ELF-1 (cell line): ENCODE measurements at places on chromosomes 7 and 10.

- no peak for DNase-seq
Observed at GRCh38 chr10:59907537-59907917, 1.2 kb upstream of the CCDC6 start.

- DNase-seq = no peak
Observed at GRCh38 chr10:131898061-131898460, 2.7 kb upstream of the PPP2R2D start.

DNA sequence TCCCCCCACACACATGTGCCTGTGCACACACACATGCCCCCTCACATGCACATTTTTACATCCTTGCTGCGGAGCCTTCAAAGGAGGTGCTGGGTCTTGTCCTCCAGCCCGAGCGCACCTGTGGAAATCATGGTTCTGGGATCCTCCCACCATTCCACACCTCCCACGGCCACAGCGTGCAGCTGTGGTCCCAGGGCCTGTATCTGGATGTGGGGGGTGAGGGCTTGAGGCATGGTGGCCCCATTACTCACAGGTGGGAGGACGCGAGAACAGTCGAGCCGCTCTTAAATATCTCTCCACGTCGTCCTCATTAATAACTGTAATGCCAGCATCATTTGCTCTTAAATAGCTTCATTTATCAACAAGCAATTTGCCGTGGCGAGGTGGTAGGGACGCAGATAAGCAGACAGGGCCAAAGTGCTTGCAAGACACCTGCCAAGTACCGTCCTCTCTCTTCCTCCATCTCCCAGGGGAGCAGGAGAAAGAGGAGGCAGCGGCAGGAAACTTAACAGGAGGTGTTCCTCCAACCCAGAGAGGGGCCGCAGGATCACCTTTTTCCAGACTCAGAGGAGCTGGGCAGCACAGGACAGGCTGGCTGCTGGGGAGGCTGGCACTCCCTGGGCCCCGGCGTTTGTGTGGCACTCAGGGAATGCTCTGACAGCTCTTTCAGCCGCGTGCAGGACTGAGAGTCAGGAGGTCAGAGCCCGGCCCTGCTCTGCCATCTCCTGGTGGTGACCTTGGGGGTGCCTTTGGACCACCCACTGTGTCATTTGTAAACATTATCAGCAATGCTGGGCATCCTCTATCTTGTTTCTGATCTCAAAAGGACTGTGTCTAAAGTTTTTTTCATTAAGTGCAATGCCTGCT lies 87.4 kb downstream of the CDH23 start:
- no peak for DNase-seq

- DNase-seq = peak; percentile 46
Observed at GRCh38 chr7:116525298-116525912, 569 bp downstream of the CAV1 start.

GRCh38 chr10:48813291-48813690 lies 126.3 kb downstream of the LRRC18 start:
- DNase-seq = no peak

- DNase-seq = no peak
Observed at GRCh38 chr10:87761892-87762291, 56.1 kb downstream of the ATAD1 start.

- no peak for DNase-seq
Observed at GRCh38 chr7:48741545-48741944, 182.8 kb upstream of the CDC14C start.

GRCh38 chr10:44671319-44671718 lies 239.8 kb upstream of the TMEM72 start:
- no peak for DNase-seq

GRCh38 chr7:12802070-12802469 lies 114.6 kb downstream of the ARL4A start:
- DNase-seq = peak; percentile 13

- DNase-seq = no peak
Observed at GRCh38 chr7:129536323-129536722, 34.0 kb downstream of the SMKR1 start.

DNA sequence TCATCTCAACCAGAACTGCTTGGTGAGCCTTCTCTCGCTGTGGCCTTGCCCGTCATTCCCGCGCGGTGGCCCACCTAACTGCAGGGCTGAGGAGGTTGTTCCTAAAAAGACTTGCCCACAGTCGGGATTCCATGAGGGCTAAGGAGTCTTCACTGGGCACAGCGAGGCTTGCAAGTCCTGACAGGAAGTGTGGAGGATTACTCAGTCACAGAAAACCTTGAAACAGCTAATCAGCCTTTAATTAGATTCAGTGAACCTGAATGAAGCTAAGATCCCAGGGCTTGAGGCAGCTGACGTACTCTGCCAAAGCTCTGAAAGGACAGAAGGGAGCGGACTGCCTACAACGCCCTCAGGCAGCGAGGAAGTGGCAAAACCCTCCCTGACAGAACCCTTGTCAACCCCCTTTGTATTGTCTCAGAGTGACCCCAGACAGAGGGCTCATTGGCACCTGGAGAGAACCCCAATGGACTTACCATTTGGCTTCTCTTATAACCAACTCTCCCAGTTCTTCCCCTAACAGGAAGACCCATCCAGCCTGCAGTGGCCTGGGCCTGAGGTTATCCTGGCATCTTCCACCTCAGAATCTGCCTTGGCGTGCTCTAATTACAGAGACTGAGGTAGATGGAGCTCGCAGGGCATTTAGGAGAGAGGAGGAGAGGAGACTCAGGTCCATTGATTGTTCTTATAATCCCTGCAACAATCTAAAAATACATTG lies 2.5 kb upstream of the LAMB4 start:
- peak; percentile 64 for DNase-seq

- DNase-seq = no peak
Observed at GRCh38 chr7:121305109-121305508, 23.7 kb upstream of the WNT16 start.

GRCh38 chr7:83388436-83388835 lies 225.8 kb upstream of the PCLO start:
- no peak for DNase-seq

- DNase-seq = no peak
Observed at GRCh38 chr10:63375859-63376258, 89.9 kb downstream of the JMJD1C start.

- DNase-seq = no peak
Observed at GRCh38 chr10:77333610-77334340, 303.8 kb downstream of the KCNMA1 start.

- peak; percentile 83 for DNase-seq
Observed at GRCh38 chr10:15106352-15107013, 9.3 kb downstream of the RPP38 start.

DNA sequence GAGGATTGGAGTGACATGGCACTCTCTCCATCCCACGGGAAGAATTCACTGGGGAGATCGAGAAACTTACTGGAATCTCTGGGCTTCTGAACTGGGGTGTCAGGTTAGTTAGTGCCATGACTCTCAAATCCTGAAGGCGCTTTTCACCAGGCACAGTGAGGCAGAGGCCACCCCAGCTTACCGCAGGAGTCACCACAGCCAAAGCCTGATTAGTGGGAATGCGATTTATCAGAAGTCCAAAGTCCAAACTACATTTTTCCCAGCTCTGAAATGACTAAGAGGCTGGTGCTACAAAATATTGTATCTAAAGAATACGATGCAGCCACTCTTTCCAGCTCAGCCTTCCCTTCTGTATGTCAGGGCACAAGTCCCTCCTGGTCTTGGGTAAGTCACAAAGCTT lies 334.8 kb upstream of the SHH start:
- no peak for DNase-seq

DNA sequence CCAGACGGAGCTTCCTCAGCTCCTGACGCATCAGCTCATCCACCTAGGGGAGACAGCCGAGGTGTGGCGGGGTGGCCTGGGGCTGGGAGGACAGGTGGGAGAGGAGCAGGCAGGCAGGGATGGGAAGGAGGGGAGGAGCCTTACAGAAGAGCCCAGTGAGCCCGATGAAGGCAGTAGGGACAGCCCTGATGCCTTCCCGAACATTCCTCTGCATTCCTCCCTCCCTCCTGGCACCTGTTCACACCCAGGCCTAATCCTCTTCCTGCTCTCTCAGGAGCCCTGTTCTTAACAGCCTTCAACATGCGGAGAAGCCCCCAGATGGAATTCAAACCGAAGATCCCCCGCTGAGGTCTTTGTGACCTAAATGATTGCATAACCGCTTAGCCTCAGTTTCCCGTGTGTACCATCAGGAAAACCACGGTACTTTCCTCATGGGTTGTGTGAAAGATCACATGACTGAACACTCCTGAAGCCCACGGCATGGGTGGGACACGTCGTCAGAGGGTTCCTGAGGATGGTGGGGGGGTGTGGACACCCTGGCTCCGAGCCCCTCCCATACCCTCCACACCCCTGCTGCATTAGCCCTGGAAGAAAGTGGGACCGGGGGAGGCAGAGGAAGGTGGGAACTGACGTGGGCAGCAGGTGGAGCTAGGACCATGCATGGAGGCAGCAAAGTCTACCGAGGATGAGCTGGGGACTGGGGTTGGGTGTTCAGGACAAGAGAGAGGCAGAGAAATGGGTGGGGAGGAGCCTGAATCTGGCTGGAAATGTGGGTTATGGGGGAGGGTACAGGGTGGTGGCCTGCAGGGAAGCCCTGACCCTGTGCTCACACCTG lies 8.8 kb upstream of the ASB10 start:
- no peak for DNase-seq
